ENCODE measurements at places on chromosomes 11 and 22.

DNA sequence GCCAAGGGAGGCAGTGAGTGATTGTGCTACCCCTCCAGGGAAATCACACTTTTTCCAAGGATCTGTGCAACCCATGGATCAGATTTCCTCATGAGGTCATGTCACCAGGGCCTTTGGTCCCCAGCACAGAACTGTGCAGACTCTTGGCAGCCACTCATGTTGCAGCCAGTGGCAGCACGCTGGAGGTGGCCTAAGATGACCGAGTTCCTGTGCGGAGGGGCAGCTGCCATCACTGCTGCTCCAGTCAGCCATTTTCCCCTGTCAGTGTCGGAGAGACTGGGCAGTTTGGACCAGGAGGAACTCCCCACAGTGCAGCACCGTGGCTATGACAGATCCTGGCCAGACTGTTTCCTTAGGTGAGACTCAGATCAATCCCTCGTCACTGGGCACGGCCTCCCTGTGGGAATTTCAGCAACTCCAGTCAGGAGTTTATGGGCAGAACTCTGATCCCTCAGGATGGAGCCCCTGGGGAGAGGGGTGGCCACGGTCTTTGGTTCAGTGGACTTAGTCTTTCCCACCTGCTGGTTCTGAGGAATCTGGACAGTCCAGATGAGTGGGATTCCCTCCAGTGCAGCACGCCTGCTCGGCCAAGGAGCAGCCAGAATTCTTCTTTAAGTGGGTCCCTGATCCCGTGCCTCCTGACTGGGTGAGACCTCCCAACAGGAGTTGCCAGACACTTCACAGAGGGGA lies 194.6 kb upstream of the CARD18 start:
- no peak for DNase-seq

DNA sequence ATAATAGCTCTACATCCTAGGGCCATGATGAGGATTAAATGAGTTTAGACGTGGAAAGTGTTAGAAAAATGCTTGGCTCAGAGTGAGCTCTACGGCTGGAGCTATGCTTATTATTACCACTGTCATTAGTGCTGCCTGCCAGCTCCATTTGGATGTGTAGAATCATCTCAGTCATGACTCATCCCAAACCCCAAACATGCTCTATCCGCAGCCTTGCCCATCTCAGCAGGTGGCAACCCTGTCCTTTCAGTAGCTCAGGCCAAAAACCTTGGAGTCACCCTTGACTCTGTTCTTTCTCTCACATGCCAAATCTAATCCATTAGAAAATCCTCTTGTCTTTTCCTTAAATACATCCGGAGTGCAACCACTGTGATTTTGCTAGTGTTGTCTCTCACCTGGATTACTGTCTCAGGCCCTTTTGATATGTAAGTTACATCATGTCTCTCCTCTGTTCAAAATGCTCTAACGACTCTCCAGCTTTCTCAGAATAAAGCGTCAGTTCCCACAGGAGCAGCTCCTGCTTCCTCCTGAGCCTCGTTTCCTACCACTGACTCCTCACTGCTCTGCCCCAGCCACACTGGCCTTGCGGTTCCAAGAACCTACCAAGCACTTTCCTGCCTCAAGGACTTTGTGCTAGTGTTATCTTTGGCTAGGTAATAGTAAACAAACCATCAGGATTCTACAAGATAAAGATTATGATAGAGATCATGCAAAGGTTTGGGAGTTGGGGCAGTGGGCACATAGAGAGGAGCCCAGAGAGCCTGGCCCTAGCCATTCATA lies 10.5 kb upstream of the CHRM1 start:
- DNase-seq, result no peak

DNA sequence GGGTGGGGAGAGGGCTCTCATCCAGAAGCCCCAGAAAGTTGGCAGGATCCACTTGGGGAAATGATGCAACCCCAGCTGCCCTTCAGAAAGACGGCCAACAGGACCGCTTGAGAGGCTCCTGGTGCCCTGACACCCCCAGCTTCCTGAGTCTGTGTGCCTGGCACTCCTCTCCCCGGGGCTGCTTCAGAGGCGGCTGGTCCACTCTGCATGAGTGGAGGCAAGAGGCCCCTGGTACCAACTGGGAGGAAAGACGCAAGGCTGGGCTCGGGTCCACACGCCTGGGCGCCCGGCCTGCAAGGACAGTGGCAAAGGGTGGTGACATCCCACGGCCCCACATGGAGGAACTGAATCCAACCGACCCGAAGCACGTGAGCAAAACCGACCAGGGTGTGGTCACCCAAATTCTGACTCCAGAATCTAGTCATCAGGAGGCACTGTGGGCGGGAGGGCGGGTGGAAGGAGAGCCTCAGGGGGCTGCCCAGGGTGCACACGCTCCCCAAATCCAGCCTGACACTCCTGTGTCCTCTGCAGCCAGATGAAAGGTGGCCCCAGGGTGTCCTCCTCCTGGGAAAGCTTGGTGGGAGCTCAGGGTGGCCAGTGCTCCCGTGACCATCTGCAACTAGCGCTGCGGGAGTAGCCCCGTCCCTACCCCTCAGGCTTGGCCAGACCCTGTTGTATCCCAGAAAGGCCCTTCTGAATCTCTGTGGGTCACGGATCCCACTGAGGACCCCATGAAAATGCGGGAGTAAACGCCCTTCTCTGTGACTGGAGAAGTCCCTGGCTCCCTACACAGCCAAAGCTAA lies 3.7 kb downstream of the RNH1 start:
- DNase-seq, result no peak

GRCh38 chr11:111871693-111872161 lies 346 bp upstream of the ALG9 start:
- no peak for DNase-seq

DNA sequence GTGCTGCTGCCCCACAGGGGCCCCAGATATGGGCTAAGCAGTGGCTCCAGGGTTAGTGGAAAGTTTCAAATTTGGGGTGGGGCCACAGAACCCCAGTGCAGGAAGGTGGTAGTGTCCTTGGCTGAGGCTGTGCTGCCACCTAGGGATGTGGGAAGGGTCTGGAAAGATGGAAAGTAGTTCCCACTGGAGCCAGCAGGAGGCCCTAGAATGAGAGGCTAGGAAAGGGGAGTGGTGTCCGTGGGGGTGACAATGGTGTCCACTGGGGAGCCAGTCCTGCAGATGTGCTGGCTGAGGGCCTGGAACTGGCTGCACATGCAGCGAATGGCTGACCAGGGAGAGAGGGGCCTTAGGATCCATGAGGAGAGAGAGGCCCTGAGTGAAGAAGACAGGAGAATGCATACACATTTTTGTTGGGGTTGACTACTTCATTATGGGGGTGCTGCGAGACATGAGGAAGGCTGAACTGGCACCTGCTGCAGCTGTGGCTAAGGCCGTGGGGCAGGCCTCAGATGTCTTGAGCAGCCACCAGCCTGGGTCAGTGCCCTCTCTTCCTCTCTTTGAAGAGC lies 21.1 kb downstream of the RFPL3 start:
- no peak for DNase-seq

DNA sequence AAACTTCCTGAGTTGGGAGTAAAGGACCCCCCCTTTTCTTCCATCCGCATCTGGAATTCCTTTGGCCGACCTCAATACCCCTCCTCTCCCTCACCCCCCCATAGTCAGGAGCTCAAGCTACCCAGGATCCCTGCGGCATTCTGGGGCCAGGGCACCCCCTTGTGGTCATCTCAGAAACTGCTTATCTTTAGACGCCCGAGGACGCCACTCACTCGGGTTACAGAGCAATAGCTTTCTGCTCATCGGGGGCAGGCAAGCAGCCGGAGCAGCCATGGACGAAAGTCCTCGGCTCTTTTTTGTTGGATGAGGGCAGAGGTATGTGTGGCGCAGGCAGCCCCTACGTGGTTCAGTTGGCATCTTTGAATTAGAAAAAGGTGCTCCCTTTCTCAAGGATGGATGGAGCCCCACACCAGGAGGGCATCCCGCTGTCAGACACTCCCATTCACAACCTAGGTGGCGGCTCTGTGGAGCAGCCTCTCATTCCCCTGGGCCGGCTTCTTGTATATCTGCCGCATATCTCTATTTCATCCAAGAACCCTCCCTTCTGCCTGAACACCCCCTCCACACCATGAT lies 2.3 kb downstream of the C1QTNF5 start:
- DNase-seq, result peak; percentile 74

DNA sequence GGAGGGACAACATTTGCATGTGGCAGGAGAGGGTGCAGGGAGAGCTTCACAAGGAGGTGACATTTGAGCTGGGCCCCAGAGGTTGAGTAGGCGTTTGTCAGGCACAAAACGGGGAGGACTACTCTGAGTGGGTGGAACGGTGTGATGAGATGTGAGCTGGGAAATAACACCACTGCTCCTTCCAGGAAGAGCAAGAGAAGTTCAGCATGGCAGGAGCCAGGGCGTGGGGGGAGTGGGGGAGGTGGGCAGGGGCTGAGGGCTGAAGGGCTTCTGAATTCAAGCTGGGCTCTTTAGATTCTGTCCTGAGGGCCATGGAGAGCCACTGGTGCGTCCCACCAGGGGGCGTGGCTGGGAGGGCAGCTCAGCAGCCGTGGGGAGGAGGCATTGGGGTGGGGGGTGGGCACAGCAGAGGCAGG lies 54.2 kb downstream of the OTOG start:
- no peak for DNase-seq

DNA sequence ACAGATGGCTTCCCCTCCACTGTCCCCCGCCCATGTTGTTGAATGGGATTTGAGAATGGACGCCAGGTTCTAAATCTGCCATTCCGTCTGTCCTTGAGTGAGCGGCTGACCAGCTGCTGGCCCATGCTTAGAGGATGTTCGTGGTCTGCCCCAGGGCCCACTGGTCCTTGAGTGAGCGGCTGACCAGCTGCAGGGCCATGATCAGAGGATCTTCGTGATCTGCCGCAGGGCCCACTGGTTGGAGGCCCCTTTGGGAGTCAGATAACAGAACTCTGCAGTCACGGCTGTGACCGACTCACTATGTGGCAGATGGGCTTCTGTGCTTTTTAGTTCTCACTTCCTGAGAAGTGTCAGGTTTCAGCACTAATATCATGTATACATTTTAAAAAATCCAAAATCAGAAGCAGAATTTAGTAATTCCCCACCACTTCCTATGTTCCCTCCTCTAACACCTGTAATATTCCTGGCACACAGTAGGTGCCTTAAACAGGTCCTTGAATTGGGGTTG lies 54.1 kb downstream of the MICAL3 start:
- no peak for DNase-seq

- no peak for DNase-seq
Observed at GRCh38 chr11:30488304-30488998, 97.7 kb downstream of the MPPED2 start.

DNA sequence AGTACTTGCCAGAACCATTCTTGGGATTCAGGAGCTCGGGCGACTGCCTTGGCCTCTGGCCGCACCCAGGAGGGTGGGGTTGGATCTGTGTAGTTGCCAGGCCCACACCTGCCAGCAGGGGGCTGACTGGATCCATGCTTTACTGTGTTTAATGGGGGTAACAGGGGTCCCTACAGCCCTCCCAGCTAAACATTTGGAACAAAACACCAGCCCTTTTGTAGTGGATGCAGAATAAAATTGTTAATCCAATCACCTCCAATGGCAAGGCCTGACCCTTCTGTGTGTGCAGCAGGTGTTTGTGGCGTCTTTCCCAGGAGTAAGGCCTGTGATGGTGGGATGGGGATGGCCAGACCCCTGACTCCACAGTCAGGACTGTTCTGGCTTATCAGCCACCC lies 22.5 kb downstream of the SUN2 start:
- DNase-seq, result peak; percentile 71

DNA sequence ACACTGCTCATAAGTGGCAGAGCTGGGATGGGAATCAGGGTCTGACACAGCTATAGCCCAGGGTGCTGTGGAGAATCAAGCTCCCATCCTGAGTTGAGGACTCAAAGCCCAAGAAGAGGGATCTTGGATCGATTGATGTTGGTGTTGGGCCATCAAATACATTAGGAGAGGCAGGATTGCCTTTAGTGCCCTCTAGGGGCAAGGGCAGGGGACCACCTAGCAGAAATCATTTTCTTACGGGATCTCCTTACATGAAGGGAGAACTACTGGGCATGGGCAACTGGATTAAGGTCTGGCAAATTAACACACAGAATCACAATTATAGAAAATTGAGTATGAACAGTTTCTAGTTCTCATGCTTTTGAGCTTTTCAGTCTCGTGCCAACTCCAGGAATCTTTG lies 24.9 kb upstream of the EMSY start:
- peak; percentile 3 for DNase-seq

- no peak for DNase-seq
Observed at GRCh38 chr11:99920956-99921355, 766.1 kb upstream of the ARHGAP42 start.

DNA sequence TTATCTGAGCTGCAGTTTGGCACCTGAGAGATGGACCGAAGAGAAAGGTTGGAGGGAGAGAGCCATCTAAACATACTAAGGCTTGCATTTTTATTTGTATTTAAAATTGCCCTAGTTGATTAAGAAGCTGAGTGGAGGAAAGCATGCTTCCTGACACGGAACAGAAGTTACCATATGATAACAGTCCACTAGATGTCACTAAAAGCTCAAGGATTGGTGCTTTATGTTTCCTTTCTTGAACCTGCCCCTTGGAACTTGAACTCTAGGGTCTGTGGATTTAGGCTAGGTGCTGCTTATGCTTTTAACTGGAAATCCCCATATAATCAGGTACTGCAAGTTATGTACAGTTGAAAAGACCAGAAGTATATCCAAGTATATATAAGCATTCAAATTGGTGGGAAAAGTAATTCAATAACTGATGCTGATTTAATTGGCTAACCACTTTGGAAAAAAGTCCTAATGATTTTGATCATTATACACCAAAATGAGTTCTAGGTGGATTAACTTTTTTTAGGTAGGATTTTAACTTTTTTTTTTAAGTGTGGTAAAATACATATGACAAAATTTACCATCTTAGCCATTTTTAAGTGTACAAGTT lies 9.5 kb downstream of the RBMXL2 start:
- no peak for DNase-seq

GRCh38 chr11:67315325-67315909 lies 12.1 kb downstream of the SSH3 start:
- DNase-seq, result no peak

- DNase-seq, result no peak
Observed at GRCh38 chr11:2744166-2744565, 44.4 kb upstream of the KCNQ1OT1 start.

Data from CD4-positive, alpha-beta T cell treated with Interleukin-6 for 4 hours (primary cell).